ENCODE measurements at places on chromosomes 2 and 18.

- no peak for DNase-seq
These were observed 512.9 kb downstream of the LRRTM4 start for GRCh38 chr2:77009307-77009706.

GRCh38 chr2:1055014-1055595 lies 104.5 kb downstream of the SNTG2 start:
- DNase-seq = no peak

- DNase-seq = no peak
These were observed 5.8 kb upstream of the DGUOK start for GRCh38 chr2:73920577-73921545.

GRCh38 chr2:9556121-9556743 lies 602 bp upstream of the ADAM17 start:
- DNase-seq = no peak

GRCh38 chr2:176383836-176384442 lies 114.7 kb downstream of the MTX2 start:
- DNase-seq = no peak

GRCh38 chr2:144086965-144087364 lies 433.0 kb downstream of the ZEB2 start:
- DNase-seq = no peak

DNA sequence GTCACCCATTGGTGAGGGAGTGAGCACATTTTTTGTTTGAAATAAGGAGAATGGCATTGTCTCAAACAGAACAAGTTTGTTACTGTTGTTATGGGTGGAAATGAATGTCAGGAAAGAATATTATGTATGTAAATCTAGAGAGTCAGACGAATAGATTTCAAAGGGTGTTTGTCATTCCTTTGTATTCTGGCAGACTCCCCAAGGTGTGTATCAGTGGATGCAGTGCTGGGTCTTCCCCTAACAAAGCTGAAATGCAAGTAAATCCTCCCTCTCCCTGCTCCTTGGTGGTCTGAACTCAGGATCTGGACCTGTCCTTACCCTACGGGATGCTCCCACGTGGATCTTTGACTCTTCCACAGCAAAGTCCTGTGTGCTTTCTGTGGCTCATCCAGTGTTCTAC lies 139.5 kb upstream of the ZNF516 start:
- DNase-seq = no peak

DNA sequence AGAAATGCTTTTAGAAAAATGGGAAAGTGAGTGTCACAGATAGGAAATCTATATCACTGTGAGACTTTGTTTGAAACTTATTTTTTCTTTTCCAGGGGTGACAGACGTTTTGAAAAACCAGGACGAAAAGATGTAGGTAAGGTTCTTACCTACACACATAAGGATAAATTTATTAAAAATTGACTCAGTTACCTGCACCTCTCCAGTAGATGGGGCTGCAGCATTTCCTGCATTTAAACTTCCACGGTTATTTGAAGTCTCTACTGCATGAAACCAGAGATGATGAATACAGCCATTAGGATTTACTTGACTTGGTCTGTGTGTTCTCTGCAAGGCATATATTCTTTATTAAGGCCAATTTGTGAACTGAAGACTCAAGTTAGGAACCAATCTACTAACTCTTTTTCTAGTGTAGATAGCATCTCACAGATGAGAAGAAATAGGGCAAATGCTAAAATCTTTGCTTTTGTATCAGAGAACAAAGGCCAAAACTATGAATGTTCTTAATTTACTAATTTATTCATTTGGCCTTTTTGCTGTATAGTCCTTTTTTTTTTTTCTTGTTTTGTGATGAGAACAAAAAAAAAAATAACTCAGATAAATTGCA lies 15.0 kb downstream of the KCNJ13 start:
- DNase-seq = no peak

DNA sequence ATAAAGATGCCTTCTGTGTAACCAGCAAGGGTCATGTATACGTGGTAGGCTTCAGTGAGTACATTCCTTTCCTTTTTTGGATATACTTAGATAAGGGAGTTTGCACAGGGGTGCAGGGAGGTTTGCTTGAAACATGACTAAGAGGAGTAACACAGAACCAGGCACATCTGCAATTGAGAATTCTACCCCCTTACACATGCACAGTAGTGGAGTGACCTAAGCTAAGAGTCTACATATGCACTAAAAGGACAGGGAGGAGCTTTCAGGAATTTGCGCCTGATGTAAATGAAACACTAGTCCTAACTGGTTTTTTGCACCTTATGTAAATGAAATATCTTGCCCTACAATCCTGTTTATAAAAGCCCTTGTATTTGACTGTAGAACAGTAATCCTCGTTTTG lies 194.8 kb upstream of the NABP1 start:
- DNase-seq = no peak

DNA sequence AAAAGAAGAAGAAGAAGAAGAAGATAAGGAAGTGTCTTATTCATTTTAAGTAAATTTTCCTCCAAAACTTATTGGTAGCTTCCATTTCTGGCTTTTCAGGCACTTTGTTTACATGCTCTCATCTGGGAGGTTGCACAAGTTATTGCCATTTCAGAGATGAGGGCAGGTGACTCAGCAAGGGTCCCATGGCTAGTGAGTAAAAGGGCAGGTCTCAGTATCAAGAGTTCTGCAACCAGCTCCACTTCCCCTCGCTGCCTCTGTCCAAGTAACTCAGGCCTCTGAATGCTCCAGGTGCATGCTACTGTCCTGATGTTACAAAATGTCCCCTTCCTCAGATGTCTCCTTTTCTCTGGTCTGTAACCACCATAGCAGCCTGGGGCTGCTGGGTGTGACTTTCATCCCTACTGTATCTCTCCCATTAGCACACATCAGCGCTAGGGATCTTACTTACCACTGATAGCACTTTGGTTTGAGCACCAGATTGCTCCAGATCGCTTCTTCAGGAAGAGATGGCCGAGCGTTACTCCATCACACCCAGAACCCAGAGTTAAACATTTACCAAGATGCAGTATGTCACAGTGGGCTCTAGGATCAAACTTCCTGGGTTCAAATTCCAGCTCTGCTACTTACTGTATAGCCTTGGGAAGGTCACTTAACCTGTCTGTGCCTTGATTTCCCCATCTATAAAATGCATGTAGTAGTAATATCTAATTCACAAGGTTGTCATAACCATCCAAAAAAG lies 57.4 kb upstream of the LAPTM4A start:
- no peak for DNase-seq

- DNase-seq = no peak
These were observed 130.7 kb downstream of the ANKRD44 start for GRCh38 chr2:197179744-197180498.

- DNase-seq = peak; percentile 48
These were observed 44.3 kb downstream of the SERTAD2 start for GRCh38 chr2:64609227-64609941.

DNA sequence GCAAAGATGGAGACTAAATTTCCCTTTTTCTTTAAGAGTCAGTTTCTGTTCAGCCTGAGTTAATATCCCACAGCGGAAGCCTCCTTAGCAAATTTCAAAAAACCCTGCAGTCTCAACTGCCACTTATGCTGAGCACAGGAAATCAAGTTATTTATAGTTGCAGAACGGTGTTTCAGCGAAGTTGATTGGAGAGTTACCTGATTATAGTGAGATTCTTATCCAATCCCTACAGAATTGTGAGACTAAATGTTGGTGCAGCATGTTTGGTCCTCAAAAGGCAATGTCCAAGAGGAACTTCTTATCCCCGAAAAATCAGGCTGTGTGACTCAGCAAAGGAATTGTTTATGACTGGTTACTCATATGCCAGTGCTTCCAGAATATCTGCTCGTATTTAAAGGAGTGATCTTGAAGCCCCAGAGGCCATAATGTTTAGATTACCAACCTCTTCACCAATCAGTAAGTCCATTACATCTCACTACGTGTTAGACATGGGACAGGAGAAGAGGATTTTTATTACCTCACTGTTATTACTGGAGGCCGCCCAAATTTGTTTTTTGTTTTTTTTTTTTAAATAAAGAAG lies 67.9 kb downstream of the LRRFIP1 start:
- no peak for DNase-seq

DNA sequence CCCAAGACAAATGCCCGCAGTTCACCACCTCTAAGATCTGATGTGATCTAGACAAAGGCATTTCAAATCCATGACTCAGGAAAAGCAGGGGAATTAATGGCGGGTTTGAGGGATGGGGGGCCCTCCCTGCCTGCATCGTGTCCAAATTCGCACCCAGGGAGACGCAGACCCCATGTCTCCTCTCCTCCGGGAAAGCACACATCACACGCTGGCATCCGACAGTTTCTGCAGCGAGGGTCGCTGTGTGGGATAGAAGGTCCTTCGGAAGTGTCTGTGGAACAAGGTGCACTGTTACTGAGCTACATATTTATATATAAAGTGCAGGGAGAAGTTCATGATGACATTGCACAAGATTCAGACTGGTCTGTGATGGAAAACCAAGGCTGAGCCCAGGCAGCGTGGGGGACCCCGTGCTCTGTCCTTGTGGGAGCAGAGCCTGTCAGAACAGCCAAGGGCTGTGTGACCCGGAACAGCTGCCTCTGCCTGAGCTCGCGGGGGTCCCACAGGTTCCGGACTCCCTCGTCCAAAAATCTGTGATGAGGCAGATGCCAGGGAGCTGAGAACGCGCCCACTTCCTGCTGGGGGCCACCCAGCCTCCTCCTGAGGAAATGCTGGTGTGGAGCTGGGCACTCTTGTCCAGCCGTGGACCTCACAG lies 82.3 kb upstream of the CTDP1 start:
- no peak for DNase-seq

GRCh38 chr2:204177251-204177976 lies 240.9 kb downstream of the ICOS start:
- DNase-seq = no peak

- no peak for DNase-seq
These were observed 145.1 kb upstream of the CDH19 start for GRCh38 chr18:66749030-66749429.

DNA sequence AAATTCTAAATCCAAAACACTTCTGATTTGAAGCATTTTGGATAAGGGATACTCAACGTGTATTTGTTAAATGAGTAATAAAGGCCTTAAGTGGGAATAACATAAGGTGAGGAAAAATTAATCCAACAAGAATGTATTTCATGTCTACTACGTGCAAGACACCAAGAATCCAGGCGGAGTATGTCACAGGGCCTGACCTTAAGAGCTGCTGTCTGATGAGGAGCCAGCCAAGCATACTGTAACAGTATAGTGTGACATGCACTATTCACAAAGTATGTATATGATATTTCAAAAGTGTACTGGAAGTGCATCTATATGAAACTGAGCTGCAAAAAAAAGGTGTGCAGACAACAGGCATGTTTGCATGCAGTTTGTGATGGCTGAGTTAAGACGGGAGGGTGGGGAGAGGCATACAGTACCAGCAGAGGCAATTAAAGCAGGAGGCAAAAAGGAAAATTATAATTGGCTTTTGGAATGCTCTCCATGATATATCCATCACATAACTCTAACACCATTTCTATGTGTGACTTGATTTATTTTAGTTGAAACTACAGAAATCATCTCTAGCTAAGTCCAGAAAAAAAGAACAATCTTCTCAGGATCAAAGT lies 18.2 kb downstream of the IWS1 start:
- no peak for DNase-seq

DNA sequence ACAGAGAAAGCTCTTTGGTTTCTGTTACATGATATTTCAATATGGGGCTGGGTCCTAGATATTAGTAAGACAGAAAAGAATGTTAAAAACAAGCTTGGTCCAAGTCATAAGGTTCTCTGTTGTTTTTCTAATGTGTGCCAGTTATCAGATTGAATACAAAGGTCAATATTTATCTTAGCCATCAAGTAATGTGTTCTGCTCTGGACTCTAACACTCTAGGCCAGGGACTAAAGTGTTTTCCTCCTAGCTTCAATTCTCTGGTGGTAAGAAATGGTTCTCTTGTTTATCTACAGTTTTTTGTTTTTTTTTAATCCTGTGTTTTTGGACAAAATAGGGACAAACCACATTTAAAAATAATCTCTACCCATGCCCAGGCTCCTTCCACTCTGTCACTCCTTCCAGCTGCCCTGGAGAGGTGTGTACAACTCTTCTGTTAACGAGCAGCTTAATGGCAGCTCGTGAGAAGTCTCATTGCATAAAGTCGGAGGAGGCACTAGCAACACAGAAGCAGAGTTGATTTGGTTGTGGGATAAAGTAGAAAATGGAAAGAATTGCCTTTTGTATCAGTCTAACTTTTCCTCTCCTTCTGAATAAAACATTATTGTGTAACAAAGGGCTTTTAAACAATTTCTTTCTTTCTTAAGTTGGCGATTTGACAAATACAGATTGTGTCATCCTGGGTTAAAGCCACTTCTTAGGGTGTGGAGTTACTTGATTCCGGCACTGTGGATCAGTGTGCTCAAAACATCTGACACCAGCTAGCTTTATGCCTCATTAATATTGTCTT lies 8.0 kb upstream of the SESTD1 start:
- no peak for DNase-seq

GRCh38 chr2:9076210-9076609 lies 72.7 kb upstream of the MBOAT2 start:
- no peak for DNase-seq

DNA sequence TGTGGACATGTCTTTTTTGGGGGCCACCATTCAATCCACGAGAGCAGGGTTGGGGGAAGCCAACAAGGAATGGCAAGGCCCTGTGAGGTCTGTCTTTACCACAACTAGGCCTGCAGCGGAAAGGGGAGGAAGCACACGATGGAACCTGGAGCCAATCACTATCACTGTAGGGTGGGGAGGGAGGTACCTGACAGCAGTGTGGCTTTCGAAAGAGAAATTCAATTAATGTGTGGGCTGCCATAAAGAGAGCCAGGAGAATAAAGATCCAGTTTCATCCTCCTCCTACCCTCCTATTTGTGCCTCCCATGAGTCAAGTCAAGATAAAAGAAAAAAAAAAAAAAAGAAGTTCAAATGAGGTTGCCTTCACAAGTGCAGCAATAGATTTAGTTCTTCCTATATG lies 18.9 kb upstream of the RBMS1 start:
- DNase-seq = no peak

DNA sequence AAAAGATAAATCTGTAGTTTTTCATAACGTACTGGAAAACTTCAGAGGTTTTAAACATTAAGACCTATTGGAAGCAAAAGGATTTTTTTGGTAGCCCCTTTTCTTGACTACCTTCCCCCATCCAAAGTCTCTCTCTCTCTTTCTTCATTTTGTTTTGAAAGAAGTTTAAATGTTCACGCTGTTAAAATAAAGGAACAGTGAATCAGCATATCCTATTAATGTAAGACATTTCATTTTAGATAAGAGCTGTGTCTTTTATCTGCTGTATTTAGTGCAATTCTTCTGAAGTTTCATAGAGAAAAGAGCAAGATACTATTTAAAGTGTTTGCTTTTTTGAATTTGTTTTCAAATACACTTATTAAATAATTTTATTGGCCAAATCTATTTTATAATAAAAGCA lies 205.5 kb upstream of the POU3F3 start:
- no peak for DNase-seq

- no peak for DNase-seq
These were observed 17.4 kb upstream of the SAG start for GRCh38 chr2:233290051-233290845.

DNA sequence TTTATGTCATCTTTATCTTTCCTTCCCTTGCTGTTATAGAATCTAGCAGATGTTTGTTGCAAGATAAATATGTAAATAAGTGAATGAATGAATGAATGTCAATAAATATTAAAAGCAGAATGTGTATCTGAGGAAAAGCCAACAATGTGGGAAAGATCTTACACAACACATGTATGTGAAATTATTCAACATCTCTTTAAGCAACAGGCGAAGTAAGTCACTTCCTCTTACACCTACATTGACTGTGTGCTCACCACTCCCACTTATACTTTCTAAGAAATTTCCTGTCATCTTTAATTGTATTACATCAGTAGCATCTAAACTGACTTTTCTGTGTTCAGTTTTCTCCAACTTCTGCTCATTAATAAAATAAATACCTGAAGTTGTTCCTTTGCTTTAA lies 43.0 kb downstream of the RAD51AP2 start:
- no peak for DNase-seq
